ENCODE measurements at places on chromosomes 12 and 14.

- no peaks in the 10 kb centered on the region for H3K27me3 ChIP-seq
- no peak for DNase-seq
- H3K4me1 ChIP-seq: no peaks in the 10 kb centered on the region
- H3K27ac ChIP-seq: no peak overlapping the region
- no peaks in the 10 kb centered on the region for H3K36me3 ChIP-seq
- no peak overlapping the region for H3K4me3 ChIP-seq
These were observed 2.4 kb upstream of the NKX2-1 start for GRCh38 chr14:36522347-36522971.

- H3K27me3 ChIP-seq: no peaks in the 10 kb centered on the region
- H3K4me3 ChIP-seq: no peak overlapping the region
- no peaks in the 10 kb centered on the region for H3K4me1 ChIP-seq
- H3K27ac ChIP-seq: no peak overlapping the region
These were observed 31.3 kb downstream of the ACTN1 start for GRCh38 chr14:68947802-68948201.

- DNase-seq: no peak
- H3K4me3 ChIP-seq: no peak overlapping the region
- H3K27me3 ChIP-seq: no peaks in the 10 kb centered on the region
- no peak overlapping the region for H3K27ac ChIP-seq
- H3K4me1 ChIP-seq: no peaks in the 10 kb centered on the region
These were observed 6.3 kb downstream of the FLRT2 start for GRCh38 chr14:85535991-85536832.

- H3K4me1 ChIP-seq: no peaks in the 10 kb centered on the region
- no peaks in the 10 kb centered on the region for H3K27me3 ChIP-seq
- no peak for DNase-seq
- no peak overlapping the region for H3K4me3 ChIP-seq
These were observed 154.9 kb downstream of the DIO2 start for GRCh38 chr14:80056497-80056801.

- no peak overlapping the region for H3K4me3 ChIP-seq
- H3K4me1 ChIP-seq: no peaks in the 10 kb centered on the region
- H3K27me3 ChIP-seq: no peaks in the 10 kb centered on the region
- H3K36me3 ChIP-seq: no peaks in the 10 kb centered on the region
- DNase-seq: no peak
- no peak overlapping the region for H3K27ac ChIP-seq
These were observed 382.3 kb downstream of the ATP23 start for GRCh38 chr12:58323676-58324075.

GRCh38 chr12:55743406-55744339 lies 751 bp downstream of the GDF11 start:
- peaks cover 6% of the 10 kb centered on the region for H3K4me1 ChIP-seq
- no peaks in the 10 kb centered on the region for H3K36me3 ChIP-seq
- H3K27ac ChIP-seq: no peak overlapping the region

DNA sequence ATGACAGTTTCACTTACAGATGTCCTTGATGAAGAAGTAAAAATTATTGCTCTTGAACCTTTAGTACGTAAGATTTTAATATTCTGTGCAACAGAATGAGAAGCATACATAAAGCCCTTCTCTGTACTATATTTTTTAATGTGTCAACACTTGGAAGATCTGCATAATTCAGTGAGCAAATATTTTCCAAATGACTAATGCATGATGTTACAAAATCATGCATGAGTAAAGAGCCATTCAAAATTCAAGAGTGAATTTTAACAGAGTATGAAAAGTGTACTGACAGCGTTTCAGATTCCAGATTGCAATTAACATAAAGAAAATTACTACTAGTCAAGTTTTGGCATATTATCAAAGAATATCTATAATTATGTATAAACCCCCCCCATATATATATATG lies 101.4 kb upstream of the BBS10 start:
- H3K27ac ChIP-seq: no peak overlapping the region
- H3K27me3 ChIP-seq: no peaks in the 10 kb centered on the region
- H3K4me1 ChIP-seq: no peaks in the 10 kb centered on the region
- H3K36me3 ChIP-seq: no peaks in the 10 kb centered on the region

DNA sequence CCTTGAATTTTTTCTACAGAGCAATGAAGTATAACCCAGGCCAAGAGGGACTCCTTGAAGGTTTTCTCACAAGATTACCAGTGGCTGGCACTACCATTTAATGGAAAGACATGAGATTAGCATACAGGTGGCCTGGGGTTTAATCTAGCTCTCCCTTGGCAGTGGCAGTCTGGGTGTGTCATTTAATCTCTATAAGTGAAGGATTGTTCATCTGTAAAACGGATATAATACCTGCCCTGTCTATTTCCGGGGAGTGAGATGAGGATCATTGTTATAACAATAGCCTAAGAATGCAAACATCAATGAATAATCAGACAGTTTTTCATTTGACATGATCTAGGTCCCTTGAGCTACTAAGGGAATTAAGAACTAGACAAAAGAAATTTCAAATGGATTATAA lies 168.7 kb upstream of the CPNE8 start:
- no peaks in the 10 kb centered on the region for H3K36me3 ChIP-seq
- H3K27ac ChIP-seq: no peak overlapping the region
- DNase-seq: no peak
- no peaks in the 10 kb centered on the region for H3K4me1 ChIP-seq

All from MM.1S (cell line).